ENCODE measurements at places on chromosomes 7 and 10.

DNA sequence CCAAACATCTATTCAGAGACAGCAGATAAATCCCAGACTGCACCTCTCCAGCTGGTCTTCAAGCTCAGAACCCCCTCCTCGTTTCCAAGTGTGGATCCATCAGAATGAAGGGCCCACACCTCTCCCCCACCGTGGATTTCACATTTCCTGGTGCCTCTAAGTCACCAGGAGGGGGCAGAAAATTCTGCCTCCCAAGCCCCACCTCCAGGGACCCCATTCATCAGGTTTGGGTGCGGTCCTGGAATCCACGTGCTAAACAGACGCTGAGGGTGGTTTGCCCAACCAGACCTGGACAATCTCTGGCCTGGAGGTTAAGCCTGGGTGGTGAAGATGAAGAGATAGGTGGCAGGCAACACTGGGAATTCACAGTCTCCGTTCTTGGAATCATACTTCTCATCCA is 92.4 kb downstream of the WDR11 start:
- no peaks in the 10 kb centered on the region for H3K36me3 ChIP-seq
- H3K27ac ChIP-seq = no peak overlapping the region
- no peak for DNase-seq
- H3K4me3 ChIP-seq = no peak overlapping the region
- H3K4me1 ChIP-seq = peaks cover 6% of the 10 kb centered on the region

DNA sequence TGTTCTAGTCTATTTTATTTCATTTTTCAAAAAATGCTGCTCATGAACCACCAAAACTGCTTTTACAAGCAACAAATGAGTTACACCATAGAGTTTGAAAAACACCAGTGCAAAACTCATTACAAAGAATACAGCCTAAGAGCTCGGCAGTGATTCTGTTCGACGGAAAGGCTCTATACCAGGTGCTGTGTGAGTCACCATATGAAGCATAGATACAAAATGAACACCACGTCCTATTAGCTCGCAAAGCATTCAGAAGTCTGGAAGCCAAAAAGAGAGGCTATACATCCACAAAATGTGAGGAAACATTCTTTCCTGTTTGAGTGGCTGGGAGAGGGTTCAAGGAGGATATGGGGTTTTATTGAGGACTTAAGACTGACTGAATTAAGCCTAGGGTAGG is 136.1 kb downstream of the ATE1 start:
- H3K4me1 ChIP-seq = no peaks in the 10 kb centered on the region
- peaks cover 23% of the 10 kb centered on the region for H3K36me3 ChIP-seq
- DNase-seq = no peak
- no peak overlapping the region for H3K4me3 ChIP-seq
- no peak overlapping the region for H3K27ac ChIP-seq

GRCh38 chr10:44974082-44974627 is 4.5 kb downstream of the DEPP1 start:
- H3K27me3 ChIP-seq = no peaks in the 10 kb centered on the region
- H3K27ac ChIP-seq = no peak overlapping the region
- no peaks in the 10 kb centered on the region for H3K36me3 ChIP-seq
- no peak for DNase-seq

DNA sequence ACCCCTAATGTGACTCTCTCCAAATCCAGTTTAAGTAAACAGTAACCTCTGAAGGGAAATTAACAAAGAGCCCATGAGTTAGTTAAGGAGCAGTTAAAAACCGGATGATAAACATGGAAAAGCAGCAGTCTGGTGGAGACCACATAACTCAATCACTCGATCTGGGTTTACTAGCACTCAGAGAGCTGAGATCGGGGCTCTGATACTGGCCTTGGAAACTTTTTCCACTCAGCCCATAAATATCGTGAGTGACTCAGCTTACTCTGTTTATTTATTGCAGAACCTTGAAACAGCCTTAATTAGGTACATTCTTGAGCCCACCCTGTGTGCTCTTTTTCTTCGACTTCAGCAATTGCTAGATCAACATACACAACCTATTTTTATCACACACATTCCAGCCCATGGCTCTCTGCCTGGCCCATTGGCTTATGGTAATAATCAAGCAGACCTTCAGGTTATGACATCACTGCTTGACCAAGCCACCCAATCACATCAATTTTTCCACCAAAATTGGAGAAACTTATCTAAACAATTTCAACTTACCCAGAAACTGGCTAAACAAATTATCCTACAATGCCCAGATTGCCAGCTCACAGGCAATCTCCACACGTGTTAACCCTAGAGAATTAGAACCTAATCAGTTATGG is 82.2 kb upstream of the GPR22 start:
- H3K27ac ChIP-seq = no peak overlapping the region
- DNase-seq = no peak
- H3K4me1 ChIP-seq = peaks cover 3% of the 10 kb centered on the region
- no peaks in the 10 kb centered on the region for H3K27me3 ChIP-seq
- H3K4me3 ChIP-seq = no peak overlapping the region

DNA sequence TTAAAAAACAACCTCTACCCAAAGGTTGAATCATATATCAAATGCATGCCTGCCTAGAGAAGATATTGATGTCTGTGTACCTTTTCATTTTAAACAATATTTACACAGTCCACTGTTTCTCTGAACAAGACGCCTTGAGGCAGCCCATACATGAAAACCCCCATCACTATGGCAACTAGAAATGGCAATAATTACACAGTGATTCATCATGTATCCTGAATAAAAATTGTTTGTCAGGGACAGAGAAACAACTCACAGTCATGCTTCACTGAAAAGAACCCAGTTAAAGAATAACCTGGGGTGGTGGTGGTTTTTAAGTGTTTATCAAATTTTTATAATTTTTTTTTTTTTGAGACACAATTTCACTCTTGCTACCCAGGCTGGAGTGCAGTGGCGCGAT is 19.7 kb downstream of the DNAJC12 start:
- no peak for DNase-seq
- no peaks in the 10 kb centered on the region for H3K27me3 ChIP-seq
- H3K4me1 ChIP-seq = peaks cover 19% of the 10 kb centered on the region
- H3K27ac ChIP-seq = no peak overlapping the region

Data from activated naive CD4-positive, alpha-beta T cell treated with anti-CD3 and anti-CD28 coated beads for 36 hours (primary cell).